Omental fat pad (tissue), 4 donors: ENCODE measurements at places on chromosomes 7 and 10.

DNA sequence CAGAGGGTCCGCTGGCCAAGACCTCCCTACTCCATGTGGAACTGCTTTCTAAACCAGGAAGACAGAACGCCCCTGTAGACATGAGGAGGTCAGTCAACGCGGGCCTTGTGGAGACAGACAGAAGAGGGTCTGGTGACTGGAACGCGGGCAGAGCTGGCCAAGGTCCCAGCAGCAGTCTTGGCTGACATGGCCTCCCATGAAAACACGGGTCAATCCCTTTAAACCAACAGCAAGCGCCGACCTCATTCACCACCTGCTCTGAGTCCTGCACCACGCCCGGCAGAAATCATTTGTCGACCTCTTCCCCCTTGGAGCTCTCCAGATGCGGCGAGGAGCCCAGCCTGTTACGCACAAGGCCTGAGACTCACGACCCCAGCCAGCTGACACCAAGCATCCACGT lies 78.5 kb downstream of the ZRANB1 start:
- no peak for DNase-seq

- DNase-seq = no peak
These were observed 34.0 kb upstream of the LBX1 start for GRCh38 chr10:101263150-101263752.

- DNase-seq = no peak
These were observed 304.7 kb upstream of the AOAH start for GRCh38 chr7:37028909-37029440.

DNA sequence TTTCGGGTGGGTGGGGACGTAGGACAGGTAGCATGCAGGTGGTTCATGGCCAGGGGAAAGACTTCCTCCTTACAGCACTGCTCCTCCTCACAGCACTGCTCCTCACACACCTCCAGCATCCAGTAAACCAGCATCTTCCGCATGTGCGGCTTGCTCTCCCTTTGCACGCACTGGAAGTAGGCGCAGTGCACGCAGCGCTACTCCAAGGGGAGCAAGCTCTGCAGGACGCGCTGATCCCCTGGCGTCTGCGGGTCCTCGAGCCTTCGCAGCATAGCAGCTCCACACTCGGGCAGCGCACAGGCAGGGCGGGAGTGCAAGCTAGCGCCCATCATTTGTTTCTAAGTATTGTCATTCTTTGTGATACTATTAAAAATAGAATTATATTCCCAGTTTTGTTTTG lies 30.5 kb upstream of the MAP3K8 start:
- DNase-seq = no peak
